ENCODE measurements at places on chromosomes 7 and 10.
A peak's percentile ranks its signal among the peaks of the same experiment; 100 is the strongest.

DNA sequence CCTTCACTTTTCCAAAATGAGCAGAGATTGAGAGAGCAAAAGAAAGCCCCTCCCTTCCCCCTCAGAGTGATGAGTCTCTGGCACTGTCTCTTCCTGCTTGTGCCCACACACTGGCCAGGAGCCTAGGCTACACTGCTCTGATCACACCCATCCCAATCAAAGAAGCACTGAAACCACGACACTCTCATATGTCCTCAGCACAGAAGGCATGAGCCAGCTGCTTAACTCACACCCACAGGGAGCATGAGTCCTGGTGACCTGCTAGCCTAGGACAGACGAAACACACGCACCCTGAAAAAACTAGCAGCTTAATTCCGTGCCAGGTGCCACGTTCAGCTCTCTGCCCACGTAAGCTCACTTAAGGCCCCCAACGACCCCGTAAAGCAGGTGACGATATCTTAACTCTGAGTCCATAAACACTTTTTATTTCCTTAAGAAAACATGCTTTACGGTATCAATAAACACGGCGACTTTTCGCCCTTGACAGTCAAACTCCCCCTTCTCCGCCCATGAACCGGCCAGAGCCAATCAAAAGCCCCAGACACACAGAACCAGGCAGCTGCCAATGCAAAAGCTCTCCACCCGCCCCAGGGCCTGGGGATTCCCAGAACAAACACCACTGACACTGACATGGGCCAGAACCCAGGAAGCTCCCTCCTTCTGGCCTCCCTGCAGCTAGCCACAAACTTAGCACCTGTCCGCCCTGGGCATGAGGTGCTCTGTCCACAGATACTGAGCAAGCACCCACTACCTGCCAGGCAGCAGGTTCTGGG lies 69.0 kb downstream of the TNRC18 start:
- DNase-seq = no peak

DNA sequence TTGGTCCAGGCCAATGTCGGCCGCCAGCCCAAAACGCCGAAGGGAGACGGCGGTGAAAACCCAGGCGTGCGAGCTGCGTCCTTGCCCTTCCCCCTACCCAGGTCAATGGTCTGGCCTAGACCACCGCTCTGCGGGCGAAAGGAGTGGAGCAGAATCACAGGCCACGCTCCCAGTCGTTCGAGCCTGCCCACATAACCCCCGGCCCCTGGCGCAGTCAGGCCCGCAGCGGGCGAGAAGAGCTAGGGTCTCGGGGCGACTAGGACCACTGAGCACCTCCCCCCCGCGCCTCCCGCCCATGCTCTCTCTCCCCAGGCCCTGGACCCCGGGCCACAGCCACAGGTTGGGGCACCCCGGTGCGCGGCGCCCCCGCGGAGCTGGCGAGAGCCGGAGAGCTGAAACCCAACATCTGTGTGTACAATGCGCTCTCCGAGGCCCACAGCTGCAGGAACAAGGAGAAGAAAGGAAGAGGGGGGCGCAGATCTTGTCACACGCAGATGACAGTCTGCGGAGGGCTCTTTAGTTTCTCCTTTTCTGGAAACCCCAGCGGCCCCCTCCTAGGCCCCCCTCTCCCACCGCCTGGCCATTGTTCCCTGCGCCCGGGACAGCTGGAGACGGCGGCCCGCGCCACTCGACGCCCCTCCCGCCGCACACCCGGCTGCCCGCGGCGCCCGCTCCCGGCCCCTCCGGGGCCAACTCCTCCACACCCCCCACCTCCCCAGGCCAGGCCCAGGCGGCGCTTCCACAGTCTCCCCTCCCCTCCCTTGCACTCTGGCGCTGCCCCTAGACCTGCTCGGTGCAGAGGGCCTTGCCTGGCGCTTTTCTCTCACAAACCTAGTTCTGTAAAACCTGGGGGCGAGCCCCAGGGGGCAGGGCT lies 355.0 kb downstream of the DNAJB6 start:
- no peak for DNase-seq

DNA sequence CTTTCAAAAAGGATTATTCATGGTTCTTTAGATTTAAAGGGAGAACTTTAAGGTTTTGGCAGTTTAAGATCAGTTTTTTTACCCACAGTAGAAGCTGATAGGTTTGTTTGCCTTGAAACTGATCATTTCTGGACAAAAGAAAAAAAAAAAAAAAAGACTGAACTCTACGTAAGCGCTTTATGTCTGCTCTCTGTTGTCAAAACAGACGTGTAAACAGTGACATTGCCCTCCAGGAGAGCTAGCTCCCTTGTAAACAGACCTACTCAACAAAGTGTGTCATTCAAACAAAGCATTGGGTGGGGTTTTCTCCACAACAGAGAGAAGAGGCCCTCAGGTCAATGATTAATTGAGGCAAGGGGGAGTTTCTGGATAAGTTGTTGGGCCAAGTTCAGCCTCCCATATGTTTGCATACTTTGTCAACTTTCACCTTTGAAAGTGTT lies 568.1 kb upstream of the LRRN3 start:
- no peak for DNase-seq

GRCh38 chr7:89002981-89003956 lies 207.7 kb upstream of the TEX47 start:
- DNase-seq = no peak

DNA sequence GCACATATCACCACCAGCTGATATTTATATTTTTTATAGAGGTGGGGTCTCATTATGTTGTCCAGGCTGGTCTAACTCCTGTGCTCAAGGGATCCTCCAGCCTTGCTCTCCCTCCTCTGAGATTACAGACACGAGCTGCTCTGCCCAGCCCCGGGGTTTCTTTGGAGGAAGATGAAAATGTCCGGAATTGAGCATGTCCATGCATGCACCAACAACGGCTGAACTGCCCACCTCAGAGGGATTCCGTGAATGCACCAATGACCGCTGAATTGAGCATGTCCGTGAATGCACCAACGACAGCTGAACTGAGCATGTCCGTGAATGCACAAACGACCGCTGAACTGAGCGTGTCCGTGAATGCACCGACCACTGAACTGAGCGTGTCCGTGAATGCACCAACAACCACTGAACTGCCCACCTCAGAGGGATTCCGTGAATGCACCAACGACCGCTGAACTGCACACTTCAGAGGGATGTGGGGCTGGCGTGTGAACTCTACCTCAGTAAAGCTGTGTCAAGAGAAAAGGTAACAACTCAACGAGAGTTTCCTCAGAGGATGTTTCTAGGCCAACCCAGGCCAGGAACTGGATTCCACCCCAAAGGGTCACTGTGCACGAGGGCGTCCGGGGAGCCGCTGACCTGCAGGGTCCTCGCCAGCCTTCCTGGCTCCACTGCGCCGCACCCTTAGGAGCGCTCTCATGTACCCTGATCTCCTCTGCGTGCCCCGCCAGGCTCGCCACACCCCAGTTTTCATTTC lies 34.9 kb upstream of the INPP5A start:
- no peak for DNase-seq

GRCh38 chr7:114540291-114540690 lies 125.7 kb downstream of the FOXP2 start:
- no peak for DNase-seq

DNA sequence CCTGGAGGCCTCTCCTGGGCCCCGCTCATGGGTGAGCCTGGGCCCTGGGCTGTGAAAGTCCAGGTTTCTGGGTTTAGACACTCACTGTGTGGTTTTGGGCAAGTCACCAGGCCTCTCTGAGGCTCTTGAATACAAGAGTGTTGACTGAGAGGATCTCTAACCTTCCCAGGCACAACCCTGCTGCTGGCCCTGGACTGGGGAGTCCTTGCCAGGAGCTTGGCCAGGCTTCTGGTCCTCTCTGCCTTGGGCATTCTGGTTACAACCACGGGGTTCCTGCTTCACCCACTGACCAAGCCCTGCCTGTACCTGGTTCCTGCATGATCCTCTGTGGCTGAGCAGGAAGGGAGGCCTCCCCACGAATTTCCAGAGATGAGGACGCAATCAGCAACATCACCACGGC lies 63.6 kb upstream of the COL13A1 start:
- no peak for DNase-seq

- no peak for DNase-seq
Observed at GRCh38 chr10:99236627-99237309, 1.1 kb upstream of the HPSE2 start.

GRCh38 chr10:31242902-31243301 lies 76.1 kb upstream of the ZEB1 start:
- DNase-seq = no peak

GRCh38 chr10:89653410-89653869 lies 8.4 kb upstream of the PANK1 start:
- DNase-seq = no peak

DNA sequence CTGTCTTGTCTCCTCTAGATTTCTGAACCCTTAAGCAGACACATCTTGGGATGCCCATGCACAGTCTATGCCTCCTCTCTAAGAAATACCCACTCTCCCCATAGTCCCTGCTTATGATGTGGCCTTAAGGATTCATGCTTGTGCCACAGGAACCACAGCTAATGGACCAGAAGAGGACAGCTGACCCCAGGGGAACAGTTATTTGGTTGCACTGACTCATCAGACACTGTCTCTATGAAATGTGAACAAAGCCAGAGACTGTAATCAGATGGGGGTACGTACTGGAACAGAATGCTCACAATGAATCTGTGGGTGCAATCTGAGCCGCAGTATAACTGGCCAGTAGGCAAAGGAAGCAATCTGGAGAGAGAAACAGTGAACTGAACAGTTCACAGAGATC lies 121.9 kb downstream of the USP6NL start:
- no peak for DNase-seq

- no peak for DNase-seq
Observed at GRCh38 chr7:94618126-94618525, 37.8 kb downstream of the SGCE start.

- no peak for DNase-seq
Observed at GRCh38 chr10:46526682-46527038, 29.8 kb downstream of the GPRIN2 start.

GRCh38 chr10:11164803-11165590 lies 147.3 kb downstream of the CELF2 start:
- DNase-seq = peak; percentile 62

- DNase-seq = no peak
Observed at GRCh38 chr7:2051707-2052656, 180.8 kb downstream of the MAD1L1 start.

DNA sequence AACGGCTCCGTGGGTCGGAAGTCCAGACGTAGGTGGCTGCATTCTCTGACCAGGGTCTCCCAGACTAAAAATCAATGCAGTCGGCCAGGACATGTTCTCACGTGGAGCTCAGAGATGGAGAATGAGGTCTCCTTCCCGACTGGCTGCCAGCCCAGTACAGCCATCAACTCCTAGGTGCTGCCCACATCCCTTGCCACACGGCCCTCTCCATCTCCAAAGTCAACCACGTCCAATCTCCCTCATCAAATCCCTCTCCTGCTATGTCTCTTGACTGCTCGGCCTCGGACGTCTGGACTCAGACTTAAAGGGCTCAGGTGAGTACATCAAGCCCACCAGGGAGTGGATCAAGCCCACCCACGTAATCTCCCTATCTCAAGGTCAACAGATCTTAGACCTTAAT lies 6.9 kb downstream of the MAD1L1 start:
- DNase-seq = no peak

GRCh38 chr10:75746356-75746755 lies 314.9 kb downstream of the LRMDA start:
- no peak for DNase-seq

GRCh38 chr7:45086331-45087065 lies 2.3 kb downstream of the NACAD start:
- DNase-seq = no peak

DNA sequence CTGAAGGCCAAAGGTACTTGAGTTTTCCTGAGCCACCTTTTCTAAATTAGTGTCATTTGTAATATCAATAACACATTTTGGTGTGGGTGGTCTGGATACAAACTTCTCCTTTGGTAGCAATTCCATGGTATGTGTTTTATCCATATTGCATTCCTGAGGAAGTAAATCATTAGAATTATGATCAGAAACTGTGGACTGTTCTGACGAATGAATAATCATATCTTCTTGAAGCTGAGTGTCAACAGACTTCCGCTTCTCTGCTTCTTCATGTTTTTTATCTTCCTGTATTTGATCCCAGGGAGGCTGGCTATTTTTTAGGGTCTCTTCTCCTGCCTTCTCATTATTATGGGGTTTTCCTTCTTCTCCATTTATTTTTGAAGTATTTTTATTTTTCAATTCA lies 81.4 kb downstream of the NRBF2 start:
- no peak for DNase-seq

GRCh38 chr7:46853451-46853850 lies 728.5 kb downstream of the TNS3 start:
- DNase-seq = no peak

- DNase-seq = no peak
Observed at GRCh38 chr10:28922861-28923260, 245.5 kb downstream of the BAMBI start.

- DNase-seq = no peak
Observed at GRCh38 chr7:104434129-104434528, 105.7 kb downstream of the LHFPL3 start.

DNA sequence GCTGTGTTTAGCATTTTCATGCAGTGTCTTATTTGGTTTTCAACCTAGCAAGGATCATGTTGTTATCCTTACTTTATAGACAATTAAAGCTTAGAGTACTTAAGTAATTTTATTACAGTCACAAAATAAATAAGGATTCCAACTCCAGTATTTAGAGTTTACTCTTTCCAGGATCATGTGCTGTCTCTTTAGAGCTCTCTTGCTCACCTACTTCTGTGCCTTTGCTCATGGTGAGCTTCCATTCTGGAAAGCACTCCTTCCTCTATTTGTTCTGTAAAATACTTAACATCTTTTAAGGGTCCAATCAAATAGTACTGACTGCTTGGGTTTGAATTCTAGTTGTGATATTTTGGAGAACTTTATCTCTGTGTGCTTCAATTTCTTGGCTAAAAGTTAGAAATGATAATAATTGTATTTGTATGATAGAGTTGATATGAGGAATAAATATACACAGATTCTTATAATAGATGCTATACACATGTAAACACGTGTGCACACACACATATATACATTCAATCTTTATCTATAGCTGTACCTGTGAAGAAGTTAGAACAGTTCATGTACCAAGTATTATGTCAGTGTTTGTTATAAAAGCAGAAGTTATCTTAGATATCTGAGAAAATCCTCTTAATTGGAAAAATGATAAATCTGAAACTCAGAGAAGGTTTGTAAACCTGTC lies 18.2 kb upstream of the CALCR start:
- no peak for DNase-seq

DNA sequence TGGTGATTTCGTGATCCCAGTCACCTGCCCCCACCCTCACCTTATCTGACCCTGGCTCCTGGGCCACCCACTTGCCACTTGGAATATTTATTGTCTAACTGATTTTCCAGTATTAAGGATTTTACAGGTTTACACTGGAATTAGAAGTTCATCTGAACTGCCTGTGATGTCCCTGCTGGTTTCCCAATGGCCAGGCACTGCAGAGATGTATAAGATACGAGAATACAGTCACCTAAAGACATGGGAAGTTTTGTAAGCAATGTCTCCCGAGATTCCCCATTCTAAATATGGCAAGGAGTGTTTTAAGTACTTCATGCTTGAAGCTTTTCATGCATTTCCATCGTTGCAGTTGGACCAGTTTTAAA lies 592.7 kb downstream of the SDK1 start:
- no peak for DNase-seq

DNA sequence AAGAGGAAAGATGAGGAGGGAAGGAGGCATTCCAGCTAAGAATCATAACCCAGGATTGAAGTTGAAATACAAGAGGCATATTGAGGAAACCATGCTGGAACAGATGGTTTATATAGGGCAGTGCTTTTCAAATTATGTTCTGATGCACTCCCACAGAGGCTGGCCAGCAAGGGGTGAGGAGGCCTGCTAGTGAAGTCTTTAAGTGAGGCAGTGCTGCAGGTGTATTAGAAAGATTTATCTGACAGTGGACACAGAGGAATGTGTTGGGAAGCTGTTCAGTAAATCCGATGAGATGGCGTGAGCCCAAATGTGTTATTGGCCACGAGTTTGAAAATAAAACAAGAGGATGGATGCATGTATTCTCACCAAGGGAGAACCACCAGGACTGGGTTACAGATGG lies 28.6 kb downstream of the REEP3 start:
- no peak for DNase-seq
